ENCODE measurements at places on chromosomes 6 and 20.

DNA sequence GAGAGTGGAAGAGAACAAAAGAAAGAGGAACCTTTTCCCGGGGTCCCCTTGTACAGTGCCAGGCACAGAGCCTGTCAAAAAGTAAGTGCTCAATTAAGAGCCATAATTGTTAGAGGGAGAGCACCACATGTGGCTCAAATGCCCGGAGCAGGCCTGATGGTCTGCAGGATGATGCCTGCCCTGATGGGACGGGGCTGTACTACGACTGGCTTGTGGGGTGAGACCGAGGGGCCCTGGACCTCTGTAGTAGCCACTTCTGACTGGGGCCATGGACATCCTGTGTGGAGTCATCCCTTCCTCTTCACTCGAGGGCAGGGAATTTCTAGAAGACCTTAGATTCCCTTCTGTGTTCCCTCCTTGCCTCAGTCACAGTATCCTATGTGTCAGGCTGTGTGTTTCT, 47.9 kb downstream of the KCNK5 start:
- DNase-seq, result no peak

DNA sequence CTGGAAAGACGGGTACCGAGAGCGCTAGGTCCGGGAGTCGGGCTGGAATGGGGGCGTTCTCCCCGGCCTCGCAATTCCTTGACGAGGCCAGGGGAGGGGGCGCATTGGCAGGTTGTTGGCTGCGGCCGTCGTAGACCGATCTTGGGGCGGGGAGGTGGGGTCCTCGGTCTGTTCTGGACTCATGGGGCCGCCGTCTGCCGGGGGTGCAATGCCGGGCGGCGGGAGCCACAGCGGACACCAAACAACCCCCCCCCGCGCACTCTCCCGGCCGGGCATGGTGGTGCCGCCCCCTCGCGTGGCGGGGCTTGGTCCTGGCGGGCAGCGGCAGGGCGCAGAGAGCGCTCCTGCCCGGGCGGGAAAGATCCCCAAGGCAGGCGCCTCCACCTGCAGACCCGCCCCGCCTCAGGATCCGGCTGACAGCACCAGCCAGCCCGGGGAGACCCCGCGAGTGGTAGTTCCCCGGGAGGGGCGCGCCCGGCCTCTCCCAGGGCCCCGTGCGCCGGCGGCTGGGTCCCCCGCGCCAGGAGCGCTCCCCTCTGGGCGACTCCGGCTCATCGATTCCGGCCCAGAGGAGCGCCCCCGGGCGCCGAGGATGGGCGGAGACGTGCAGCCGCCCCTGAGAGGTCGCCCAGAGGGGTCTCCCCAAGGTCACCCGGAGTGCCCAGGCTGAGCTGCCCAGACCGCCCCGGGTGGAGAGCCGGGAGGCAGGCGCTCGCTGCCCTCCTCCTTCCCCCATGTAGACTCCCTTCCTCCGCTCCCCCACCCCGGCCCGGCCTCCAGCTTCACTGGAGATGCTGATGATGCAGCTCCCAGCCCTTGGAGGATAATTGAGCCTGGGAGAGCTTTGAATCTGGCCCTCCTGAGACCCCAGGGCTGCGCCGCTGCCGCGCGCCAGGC, 709 bp downstream of the PPP1R16B start:
- no peak for DNase-seq

DNA sequence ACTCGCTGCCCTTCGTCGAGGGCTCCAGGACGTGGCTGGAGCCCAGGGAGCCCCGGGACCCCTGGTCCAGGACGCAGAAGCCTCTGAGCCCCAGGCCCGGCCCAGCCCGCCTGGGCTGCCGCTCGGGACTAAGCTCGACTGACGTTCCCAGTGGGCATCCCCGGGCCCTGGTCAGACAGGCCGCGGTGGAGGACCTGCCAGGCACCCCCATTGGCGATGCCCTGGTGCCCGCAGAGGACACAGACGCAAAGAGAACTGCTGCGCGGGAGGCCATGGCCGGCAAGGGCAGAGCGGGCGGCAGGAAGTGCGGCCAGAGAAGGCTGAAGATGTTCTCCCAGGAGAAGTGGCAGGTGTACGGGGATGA, 28.9 kb downstream of the ZNF831 start:
- DNase-seq, result no peak

DNA sequence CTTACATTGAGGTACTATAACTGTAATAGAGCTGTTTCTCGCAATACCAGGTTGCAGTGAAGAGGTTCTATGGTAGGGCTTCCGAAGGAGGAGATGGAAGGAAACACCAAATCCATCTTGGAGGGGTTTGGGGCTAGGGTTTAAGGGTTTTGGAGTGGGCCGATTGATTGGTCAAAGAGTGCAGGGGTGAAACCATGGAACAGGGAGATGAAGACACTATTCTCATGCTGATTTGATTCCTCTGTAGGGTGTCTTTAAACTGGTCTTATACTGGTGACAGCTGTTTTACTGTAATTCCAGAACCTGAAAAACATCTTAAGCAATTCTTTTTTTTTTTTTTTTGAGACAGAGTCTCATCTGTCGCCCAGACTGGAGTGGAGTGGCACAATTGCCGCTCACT, 7.8 kb downstream of the SMIM13 start:
- no peak for DNase-seq

DNA sequence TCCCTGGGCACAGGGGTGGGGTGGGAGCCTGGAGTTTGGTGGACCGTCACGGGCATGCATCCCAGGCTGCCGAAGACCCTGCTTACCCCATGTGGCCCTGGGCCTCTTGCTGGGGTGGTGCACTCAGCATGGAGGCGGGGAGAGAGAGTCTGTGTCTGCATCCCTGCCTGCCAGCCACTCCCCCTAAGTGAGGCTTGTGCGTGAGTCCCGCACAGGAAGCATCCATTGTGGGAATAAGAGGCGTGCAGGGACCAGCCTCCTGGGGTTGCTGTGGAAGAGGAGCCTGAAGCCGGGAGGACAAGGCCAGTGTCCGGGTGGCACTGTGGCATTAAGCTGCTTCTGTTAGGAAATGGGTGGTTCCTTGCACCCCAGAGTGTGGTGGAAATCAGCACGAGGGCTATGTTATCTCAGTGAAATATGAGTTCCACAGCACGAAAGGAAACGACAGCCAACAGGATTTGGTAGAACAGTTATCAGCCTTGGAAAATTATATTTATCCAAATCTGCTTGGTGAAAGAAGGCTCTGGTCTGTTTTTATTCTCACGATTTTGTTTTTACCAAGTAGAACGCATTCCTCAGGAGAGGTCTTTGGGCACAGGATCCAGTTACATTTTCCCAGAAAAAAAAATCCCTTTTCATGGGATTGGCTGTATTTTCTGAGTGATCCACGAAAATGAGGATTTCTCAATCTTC, 35.7 kb downstream of the CDH4 start:
- DNase-seq, result no peak

GRCh38 chr6:83849610-83850009, 3.5 kb upstream of the RIPPLY2 start:
- DNase-seq, result no peak

DNA sequence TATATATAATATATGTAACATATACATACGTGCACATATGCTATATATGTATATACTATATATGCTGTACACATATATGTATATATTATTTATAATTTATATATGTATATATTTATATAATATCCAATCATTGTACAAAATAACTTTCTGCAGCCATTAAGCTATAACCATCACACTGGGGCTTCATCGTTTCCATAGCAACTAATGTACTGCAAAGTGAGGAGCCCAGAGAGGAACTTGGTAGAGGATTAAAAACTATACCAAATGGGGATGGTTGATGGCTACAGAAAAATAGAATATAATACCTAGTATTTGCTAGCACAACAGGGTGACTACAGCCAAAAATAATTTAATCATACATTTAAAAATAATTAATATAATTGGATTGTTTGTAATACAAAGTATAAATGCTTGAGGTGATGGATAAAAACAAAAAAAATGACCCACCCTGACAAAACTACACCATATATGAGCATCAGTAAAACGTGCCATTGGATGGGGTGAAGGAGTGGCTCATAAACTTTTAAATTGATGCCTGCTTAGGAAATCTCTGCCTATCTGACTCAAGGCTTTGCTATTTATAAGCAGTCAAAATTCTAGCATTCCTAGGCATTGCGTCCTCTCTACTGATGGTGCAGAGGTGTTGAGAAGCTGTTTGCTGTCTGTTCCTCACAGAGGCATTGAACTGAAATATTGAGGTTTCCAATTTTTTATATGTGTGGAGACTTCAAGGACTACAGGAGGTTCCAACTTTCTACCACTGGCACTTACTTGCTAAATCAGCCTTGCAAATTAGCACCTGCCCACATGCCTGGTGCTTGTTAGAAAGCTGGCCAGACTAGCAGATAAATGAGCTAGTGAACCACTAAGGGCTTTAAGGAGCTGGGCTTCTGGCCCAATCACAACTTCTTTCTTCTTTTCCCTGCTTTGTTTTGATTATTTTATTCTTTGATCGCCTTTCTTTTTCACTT, 190.1 kb downstream of the SCP2D1 start:
- DNase-seq, result no peak

GRCh38 chr20:57374343-57374930, 16.8 kb upstream of the RBM38 start:
- DNase-seq, result no peak

DNA sequence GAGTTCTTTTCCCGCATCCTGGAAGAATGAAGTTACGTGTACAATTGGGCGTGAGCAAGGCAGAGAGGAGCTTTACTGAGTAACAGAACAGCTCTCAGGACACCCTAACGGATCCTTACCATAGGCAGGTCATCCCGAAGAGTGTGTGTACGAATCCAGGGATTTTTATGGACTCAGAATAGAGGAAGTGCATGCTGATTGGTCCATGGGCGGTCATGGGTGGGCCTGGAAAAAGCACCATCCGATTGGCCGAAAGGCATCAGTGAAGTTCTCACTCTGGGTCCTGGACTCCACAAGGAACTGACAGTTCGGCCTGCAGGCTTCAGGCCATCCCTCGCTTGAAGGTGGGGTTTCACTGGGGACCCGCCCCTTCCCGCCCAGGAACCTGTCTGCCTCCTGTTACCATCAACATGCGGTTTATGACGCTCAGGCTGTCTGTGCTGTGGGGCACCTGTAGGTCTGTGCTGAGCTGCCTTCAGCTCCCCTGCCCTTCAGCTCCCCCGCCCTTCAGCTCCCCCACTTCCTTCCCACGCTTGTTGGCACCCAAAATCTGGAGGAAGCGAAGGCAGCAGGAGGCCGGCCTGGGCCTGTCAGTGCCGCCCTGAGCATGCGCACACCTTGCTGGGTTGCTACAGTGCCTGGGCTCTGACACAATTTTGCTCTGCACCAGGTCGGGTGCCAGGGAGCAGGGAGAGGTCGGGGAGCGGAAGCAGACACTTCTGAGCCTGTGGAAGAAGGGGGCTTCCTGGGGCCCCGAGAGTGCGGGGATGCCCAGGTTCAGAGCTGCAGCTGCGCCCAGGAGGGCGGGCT, 57.9 kb upstream of the MANEA start:
- no peak for DNase-seq

- DNase-seq, result no peak
Measured at GRCh38 chr6:42565823-42566613, 2.2 kb downstream of the UBR2 start.

DNA sequence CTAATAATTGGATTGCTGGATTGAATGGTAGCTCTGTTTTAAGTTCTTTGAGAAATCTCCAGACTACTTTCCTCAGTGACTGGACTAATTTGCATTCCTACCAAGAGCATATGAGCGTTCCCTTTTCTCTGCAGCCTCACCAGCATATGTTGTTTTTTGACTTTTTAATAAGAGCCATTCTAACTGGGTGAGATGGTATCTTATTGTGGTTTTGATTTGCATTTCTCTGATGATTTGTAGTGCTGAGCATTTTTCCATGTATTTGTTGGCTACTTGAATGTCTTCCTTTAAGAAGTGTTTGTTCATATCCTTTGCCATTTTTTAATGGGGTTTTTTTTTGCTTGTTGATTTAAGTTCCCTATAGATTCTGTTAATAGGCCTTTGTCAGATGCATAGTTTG, 94.7 kb upstream of the AHI1 start:
- DNase-seq, result no peak

DNA sequence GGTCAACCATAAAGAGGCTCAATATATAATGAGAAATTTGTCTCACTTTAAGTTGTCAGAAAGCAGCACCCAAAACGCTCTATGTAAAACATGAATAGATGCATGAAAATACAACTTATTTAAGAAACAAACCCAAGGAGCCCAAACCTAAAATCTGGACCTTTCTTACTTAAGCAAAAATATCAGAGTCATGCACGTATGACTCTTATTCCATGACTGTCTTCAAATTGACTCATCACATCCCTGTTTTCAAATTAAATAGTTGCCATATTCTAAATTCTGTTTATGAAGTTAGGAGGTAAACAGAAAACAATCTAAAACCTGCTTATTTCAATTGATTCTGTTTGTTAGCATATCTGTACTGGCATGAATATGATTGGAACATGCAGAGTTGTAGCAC, 42.1 kb downstream of the ANKRD6 start:
- no peak for DNase-seq

GRCh38 chr6:161133963-161134362, 139.9 kb downstream of the AGPAT4 start:
- DNase-seq, result no peak

Measured in non-pigmented ciliary epithelial cell (primary cell).